ENCODE measurements at places on chromosomes 1 and 21. TPM values are rescaled to one million over a fixed set of nuclear protein-coding genes. Genes with fewer than 3 reads are reported as not detected.

Gene CASQ1
- polyA plus RNA-seq, result 0.24 TPM

Gene PLA2G2A
- polyA plus RNA-seq, result not detected

Gene PGLYRP4
- 0.51 TPM for polyA plus RNA-seq

Gene KCNT2
- polyA plus RNA-seq, result not detected

Gene DCST1
- not detected for polyA plus RNA-seq

Gene FCRL4
- 0.08 TPM for polyA plus RNA-seq

Gene UBL4B
- not detected for polyA plus RNA-seq

Gene ANP32E
- polyA plus RNA-seq, result 240 TPM

Gene MYBPH
- not detected for polyA plus RNA-seq

Gene KCNK2
- not detected for polyA plus RNA-seq

Gene TPTE
- polyA plus RNA-seq, result not detected

Gene AADACL4
- polyA plus RNA-seq, result not detected

Gene EXTL1
- 0.06 TPM for polyA plus RNA-seq

Gene BATF3
- 11.9 TPM for polyA plus RNA-seq

Gene VTCN1
- not detected for polyA plus RNA-seq

Gene DNAJC6
- 3.3 TPM for polyA plus RNA-seq

Gene ZBED6
- polyA plus RNA-seq, result 1.1 TPM

Gene TDRD5
- not detected for polyA plus RNA-seq

Gene OR2T11
- not detected for polyA plus RNA-seq

Gene OPRD1
- polyA plus RNA-seq, result 0.01 TPM

Gene PODN
- not detected for polyA plus RNA-seq

Gene CCDC27
- polyA plus RNA-seq, result not detected

Gene OR6N1
- polyA plus RNA-seq, result not detected

Gene SLC5A9
- not detected for polyA plus RNA-seq

Gene NBL1
- 0.17 TPM for polyA plus RNA-seq

Gene VHLL
- not detected for polyA plus RNA-seq

Gene PSRC1
- polyA plus RNA-seq, result 10.1 TPM

Gene IQCC
- 4.0 TPM for polyA plus RNA-seq

Gene RGS13
- polyA plus RNA-seq, result 0.26 TPM

Gene LCE2A
- not detected for polyA plus RNA-seq

Gene ETNK2
- polyA plus RNA-seq, result not detected

Gene ZZZ3
- polyA plus RNA-seq, result 40.3 TPM

Gene TTC39A
- polyA plus RNA-seq, result 1.1 TPM

Gene HMGCS2
- polyA plus RNA-seq, result not detected

Gene HAO2
- polyA plus RNA-seq, result not detected

Gene C8B
- polyA plus RNA-seq, result not detected

Gene ODR4
- 17.0 TPM for polyA plus RNA-seq
